ENCODE measurements at places on chromosomes 16 and 17.

DNA sequence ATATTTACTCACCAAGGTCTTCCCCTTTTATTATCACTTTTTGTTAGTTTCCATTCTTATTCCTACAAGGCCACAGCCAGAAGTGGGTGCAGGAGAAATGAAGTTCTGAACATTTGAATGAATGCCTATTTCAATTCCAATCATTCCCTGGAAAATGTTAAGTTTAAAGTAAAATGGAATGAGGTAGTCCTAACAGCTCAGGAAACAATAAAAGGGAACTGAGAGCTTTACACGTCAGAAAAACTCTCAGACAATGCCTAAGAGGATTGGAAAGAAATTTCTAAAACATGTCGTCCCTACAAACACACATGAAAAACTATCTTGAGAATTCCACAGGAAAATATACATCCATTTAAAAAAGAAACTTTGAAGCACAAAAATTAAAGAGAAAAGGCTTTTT lies 238.8 kb downstream of the STX8 start:
- no peak for DNase-seq

DNA sequence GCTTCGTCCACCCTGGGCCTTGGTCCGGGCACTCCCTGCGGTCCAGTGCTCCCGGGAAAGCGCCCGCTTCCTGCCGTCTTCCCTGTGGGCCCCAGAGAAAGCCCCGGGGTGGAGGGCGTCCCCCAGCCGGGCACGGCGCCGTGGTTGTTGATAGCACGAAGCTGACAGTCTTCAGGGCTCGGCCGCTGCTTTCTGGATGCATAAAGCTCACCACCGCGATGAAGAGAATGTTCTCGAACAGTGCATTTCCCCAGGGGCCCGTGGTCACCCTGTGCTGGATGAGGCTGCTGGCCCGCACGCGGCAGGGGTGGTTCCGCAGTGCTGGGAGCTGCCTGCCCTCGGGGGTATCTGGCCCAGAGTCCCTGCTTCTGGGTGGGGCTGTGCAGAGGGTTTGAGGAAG lies 53.2 kb downstream of the BAHCC1 start:
- no peak for DNase-seq

- no peak for DNase-seq
Observed at GRCh38 chr16:27182906-27183405, 20.4 kb upstream of the KDM8 start.

DNA sequence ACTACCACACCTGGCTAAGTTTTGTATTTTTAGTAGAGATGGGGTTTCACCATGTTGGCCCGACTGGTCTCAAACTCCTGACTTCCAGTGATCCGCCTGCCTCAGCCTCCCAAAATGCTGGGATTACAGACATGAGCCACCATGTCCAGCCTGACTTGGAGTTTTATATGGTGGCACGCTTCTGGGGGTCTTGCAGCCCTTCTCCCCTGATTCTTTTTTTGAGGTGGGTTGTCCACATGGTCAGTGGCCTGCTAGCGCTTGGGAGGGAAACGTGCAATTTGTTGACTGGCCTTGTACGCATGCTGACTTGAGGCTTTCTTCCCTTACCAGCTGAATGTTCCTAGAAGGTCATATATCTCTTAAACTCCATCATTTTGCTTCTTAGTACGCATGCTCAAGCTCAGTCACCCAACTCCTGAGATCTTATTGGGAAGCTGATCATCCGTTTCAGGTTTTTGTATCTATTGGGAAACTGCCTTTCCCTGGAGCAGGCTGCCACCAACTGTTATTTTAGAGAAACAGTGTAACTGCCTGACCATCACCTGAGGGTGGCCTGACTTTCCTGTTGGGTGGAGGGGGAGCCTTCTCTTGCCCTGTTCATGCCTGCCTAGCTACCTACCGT lies 13.7 kb upstream of the LDHD start:
- DNase-seq, result no peak

GRCh38 chr16:48524348-48525200 lies 85.4 kb downstream of the N4BP1 start:
- no peak for DNase-seq

- DNase-seq, result no peak
Observed at GRCh38 chr16:63512910-63513309, 1476.7 kb upstream of the CDH8 start.

GRCh38 chr17:31494259-31495021 lies 103.0 kb downstream of the RAB11FIP4 start:
- DNase-seq, result no peak
